ENCODE measurements at places on chromosomes 2 and 18.

GRCh38 chr2:216370961-216371712 is 1.1 kb downstream of the MARCHF4 start:
- no peak for DNase-seq

DNA sequence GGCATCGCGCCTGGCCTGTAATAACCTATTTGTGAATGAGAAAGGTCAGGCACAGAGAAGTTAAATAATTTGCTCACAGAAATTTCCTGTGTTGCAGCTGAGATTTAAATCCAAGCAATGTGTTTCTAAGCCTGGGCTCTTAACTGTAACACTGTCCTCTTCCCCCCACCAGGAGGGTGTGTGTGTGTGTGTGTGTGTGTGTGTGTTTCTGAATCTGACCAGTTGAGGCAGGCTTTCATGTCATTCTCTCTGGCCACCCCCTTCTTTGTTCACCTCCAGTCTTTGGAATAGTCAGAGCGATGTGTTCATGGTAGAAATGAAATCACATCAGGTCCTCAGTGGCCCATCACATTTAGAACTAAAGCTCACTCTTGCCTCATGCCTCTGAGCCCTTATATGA is 81.2 kb downstream of the NEDD4L start:
- no peak for DNase-seq

DNA sequence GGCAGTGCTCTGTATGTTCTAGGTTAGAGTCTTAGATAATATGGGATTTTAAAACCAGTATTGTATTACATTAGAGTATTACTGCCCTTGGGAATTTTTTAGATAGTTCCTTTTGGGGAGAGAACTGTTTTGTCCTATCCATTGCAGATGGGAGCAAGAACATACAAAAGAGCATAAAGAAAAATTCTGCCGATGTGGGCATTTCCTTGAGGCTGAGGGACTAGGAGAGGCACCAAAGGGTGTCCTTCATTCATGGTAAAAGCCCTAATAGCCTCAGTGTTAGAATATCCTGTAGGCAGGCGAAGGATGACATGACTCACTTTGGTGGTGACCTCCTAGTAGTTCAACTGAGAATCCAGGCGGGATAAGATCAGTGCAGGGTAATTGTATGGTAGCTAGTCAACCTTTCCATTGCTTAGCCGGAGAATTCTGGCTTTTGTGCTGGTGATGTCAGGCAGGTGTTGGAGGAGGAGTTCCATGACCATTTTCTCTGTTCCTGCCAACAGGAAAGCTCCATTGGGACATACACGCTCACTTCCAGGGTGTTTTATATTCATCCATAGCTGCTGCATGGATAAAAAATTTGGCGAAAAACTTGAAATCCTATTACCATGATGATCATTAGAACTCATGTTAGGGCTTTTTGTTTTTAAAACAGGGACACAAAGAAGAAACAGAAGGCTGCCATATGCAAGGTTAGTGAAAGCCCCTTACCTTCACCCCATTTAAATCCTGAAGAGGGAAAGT is 28.1 kb downstream of the EPAS1 start:
- DNase-seq = no peak

DNA sequence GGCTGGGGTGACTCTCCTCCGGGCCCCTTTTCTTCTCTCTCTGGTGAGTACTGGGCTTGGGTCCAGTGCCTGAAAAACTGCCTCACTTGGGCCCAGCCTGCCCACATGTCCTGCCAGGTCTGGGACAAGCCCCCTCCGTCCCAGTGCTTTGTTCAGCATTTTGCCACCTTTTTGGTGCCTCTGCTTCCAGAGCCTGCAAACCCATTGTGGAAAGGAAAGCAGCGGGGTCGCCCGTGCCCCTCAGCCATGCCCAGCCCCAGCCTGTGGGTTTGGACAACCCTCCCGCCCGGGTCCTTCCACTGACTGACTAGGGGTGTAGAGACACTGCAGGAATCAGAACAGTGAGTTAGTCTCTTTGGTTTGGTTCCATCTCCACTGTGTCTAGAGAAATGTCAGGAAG is 140.7 kb upstream of the ALKAL2 start:
- DNase-seq = no peak

GRCh38 chr18:903701-904100 is 970 bp upstream of the ADCYAP1 start:
- peak; percentile 7 for DNase-seq

DNA sequence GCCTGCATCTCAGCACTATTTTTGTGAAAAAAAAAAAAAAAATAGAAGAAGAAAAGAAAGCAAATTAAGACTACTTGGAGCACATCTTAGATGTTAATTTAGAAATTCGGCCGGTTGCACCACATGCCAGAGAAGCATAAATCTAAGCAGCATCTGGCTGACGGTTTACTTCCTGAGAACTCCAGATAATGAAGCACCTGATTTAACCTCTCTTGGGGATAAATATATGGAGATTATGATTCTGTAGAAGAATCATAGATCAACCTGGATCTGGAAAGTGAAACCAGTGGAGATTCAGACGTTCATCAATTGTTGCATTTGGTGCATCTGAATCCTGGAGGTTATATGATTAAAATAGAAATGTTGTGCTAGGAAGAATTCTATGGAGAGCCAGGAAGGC is 102.1 kb upstream of the SH3BP4 start:
- DNase-seq = no peak

GRCh38 chr2:72955228-72956049 is 38.1 kb downstream of the EMX1 start:
- no peak for DNase-seq

- no peak for DNase-seq
Measured at GRCh38 chr2:172507199-172507598, 48.7 kb upstream of the PDK1 start.

GRCh38 chr2:16223841-16224177 is 283.5 kb downstream of the MYCN start:
- DNase-seq = no peak

- no peak for DNase-seq
Measured at GRCh38 chr2:45182667-45183295, 173.5 kb upstream of the SIX2 start.

DNA sequence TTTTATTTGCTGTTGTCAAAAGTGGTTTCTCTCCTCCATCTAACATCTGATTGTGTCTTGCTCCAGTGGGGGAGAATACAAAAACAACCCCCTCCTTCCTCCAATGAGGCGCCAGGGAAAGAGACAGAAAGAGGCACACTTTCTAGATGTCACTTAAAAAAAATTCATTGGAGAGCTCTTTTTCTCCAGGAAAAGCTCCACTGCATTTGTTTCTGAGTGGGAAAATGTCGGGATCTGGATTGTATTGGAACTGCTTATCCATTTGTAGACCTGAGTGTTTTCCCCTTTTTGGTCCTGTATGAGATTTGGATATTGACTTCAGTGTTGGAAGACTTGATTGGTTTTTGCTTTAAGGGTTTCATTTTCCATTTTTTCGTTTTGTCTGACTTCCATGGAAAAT is 995 bp downstream of the MBD5 start:
- DNase-seq = no peak

- no peak for DNase-seq
Measured at GRCh38 chr2:222284466-222284865, 14.3 kb downstream of the PAX3 start.

- DNase-seq = no peak
Measured at GRCh38 chr2:119461811-119462210, 30.2 kb downstream of the TMEM37 start.

GRCh38 chr2:9809064-9809356 is 34.3 kb upstream of the TAF1B start:
- DNase-seq = no peak

DNA sequence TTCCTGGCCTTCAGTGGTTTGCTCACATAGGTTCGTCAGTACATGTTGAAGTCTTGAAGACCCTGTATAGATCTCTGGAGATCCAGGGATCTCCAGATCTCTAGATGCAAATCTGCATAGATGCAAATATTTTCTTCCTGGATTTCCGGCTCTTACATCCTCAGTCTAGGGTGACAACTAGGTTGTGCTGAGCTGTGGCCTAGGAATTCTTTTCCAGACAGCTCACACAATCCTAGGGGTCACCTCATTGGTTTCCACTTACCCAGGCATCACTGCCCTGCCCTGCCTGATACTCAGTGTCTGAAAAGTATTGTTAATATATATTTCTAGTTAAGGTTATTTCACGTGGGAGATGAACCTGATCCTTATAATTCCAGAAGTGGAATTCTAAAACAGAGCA is 105.1 kb upstream of the TTC27 start:
- no peak for DNase-seq

- DNase-seq = no peak
Measured at GRCh38 chr18:69996417-69996816, 48.7 kb upstream of the CD226 start.

- DNase-seq = no peak
Measured at GRCh38 chr18:3214855-3215637, 4.7 kb downstream of the MYOM1 start.
